Occipital lobe (tissue), 3 donors: ENCODE measurements at places on chromosomes 12 and 14. TPM values are rescaled to one million over a fixed set of nuclear protein-coding genes. Genes with fewer than 3 reads are reported as not detected.

Gene SLC41A2
- total RNA-seq, result 190 TPM

Gene SLC2A14
- total RNA-seq, result not detected

Gene KIF5A
- total RNA-seq, result 50.2 TPM

Gene ANO2
- total RNA-seq, result 3.6 TPM

Gene EIF5
- 122 TPM for total RNA-seq
